ENCODE measurements at places on chromosomes 6 and 20.

DNA sequence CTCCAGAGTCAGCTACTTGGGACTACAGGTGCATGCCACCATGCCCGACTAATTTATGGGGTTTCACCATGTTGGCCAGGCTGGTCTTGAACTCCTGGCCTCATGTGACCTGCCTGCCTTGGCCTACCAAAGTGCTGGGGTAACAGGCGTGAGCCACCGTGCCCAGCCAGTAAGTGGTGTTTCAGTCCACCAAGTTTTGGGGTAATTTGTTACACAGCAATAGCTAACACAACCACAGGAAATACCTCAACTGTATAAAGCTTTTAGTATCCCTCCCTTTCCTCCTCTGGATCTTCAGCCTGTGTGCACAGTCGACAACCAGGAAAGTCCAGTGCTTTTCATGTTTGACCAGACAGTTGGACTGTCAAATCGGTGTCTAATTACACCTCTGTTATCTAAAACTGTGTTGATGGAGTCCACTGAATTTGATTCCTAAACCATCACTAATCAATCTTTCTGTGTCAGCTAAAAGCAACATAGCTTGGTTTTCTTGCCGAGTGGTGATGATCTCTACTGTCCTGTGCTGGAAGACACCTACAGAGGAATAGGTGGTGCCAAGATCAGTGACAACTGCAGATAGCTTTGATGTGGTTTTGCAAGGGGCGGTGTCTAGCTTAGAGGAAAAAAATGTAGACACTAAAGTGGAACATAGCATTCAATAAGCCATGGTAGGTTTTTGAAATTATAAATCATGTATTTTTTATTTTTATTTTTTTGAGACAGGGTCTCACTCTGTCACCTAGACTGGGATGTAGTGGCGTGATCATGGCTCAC is 22.2 kb upstream of the ZBTB2 start:
- no peak for DNase-seq

DNA sequence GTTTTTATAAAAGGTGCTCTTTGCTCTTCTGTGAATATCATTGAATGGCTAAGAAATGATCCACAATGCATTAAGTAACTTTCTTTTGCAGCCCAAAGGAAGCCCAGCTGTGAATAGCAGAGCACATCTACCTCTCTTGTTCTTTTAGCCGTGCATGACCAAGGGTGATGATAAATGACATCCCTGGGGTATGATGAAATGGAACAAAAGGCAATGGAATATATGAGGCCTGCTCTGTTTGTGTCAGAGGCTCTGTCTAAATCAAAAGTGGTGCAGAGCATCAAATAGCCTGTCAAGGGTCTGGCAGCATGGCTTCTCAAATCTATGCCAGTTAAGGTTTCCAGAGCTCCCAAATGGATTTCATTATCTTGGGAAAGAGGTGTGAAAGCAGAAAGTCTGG is 362.6 kb upstream of the RNF217 start:
- no peak for DNase-seq

DNA sequence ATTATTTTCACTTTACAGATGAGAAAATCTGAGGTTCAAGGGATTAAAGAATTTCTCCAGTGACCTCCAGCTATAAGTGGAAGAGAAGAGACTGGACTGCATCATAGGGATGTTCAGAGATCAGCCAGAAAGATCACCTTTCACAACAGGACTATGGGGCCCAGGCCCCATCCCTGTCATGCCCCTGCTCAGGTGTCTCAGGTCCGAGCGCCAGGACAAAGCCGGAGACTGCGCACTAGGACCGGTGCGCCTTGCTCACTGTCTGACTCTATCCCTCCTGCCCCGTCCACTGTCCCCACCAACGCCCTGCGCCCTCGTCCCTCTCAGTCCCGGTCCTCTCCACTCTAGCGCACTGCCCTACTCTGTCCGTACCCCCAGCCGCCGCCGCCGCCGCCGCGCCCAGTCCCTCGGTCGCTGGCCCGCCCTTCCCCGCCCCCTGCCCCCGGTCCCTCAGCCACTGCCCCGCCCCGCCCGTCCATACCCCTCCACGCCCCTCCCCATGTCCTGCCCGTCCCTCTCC is 521 bp upstream of the RAD21L1 start:
- no peak for DNase-seq

DNA sequence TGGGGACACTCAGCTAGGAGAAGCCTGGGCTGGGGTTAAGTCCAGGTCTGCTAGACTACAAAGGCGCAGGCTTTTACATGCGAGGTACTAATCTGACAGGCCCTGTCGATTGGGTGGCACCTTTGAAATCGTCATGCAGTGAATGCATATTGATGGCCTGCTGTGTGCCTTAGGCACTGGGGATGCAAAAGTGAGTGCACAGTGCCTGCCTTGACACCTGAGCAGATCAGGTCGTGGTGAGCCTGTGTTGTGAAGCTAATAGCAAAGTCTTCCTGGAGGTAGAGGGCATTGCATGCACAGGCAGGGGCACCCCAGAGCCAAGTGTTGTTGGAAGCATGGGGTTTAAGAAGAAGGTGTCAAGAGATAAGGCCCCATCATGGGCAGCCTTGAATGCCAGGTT is 16.9 kb downstream of the LRRC1 start:
- no peak for DNase-seq

DNA sequence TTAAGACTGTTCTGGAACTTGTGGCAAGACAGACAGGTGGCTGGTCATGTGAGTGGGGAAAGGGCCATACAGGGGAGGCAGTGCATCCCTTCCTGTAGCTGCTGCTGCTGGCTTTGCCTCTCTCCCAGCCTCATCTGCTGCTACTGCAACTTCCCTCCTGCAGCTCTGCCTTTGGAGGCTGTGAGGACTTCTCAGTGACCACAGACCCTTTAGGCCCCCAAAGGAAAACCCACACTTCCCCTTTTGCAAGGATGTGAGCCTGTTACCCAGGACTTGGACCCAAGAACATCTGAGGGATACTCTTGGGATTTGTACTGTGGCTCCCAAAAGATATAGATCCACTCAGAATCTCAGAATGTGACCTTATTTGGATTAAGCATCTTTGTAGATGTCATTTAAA is 91.0 kb downstream of the TMEM170B start:
- no peak for DNase-seq

DNA sequence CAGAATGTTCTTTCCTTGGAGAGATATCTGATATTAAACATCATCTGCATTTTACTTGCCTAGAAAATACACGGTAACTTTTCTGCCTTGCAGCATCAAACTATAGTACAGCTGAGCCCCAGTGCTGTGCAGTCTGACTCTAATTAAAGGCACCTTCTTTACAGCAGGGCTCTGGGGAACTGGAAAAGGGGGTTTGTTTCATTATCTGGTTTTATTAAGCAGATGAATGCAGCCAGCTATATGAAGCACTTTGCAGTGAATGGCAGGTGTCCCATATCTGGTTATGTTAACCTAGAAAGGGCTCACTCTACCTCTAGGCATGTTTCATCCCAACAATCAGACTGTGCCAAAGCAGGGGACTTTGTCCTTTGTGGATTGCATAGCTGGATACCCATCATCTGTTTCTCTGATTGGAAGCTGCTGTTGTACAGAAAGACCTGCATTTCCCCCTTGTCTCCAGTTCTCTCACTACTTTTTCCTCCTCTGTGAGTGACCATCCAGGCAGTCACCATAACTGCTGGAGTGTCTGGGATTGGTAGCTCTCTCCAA is 39.6 kb upstream of the CMTR1 start:
- DNase-seq: no peak

DNA sequence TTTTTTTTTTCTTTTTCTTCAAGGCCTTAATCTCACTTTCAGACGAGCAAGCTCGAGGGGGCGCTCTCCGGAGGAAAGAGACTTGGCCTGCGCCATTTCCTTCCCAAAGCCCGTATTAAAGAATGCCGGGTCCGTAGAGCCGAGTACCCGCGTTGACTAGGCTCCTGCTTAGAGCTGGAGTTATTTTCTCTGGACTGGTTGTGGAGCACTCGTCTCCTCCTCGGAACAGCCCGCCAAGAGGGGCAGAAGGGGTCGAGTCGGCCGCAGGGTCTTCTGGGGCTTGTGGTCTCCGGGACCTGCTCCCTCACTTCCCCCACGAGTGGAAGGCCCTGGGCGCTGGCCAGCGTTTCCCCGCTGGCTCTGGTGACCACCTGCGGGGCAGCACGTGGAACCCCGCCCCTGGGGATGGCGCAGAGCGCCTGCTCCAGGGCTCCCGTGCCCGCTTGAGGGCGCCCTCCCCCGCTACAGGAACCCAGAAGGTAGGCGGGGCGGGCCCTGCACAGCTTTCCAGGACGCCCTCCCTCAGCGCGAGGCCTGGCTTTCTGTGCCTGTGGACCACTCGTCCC is 2.7 kb upstream of the MEI4 start:
- DNase-seq: peak; percentile 53

DNA sequence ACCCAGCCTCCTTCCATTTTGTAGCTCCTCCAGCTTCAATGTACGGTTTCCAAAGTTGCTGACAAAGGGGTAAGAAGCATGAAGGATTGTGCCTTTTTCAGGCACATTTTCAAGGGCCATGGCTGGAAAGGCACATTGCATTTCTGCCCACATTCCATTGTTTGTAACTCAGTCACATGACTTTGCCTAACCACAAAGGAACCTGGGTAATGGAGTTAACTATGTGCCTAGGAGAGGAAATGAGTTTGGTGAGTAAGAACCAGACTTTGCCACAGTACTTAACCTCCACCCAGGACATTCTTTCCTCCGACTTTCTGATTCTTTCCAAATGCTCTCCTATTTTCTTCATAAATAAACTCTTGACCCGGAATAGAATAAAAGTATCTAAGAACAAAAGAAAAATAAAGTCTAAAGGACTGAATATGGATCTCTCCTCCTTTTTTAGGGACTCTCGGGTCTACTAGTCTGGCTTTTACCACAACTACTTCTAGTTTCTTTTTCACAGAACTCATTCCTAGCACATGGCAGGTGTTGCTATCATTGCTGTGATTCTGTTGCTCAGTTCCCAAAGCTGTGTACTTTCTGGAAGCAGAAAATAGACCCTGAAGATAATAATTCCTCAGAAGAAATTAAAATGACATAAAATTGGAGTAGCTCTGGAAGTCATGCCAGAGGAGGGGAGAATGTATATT is 81.5 kb upstream of the ISM1 start:
- DNase-seq: no peak

GRCh38 chr6:99604166-99605073 is 2.2 kb upstream of the PRDM13 start:
- DNase-seq: no peak

GRCh38 chr20:57451795-57452661 is 60.8 kb downstream of the RBM38 start:
- DNase-seq: peak; percentile 73

DNA sequence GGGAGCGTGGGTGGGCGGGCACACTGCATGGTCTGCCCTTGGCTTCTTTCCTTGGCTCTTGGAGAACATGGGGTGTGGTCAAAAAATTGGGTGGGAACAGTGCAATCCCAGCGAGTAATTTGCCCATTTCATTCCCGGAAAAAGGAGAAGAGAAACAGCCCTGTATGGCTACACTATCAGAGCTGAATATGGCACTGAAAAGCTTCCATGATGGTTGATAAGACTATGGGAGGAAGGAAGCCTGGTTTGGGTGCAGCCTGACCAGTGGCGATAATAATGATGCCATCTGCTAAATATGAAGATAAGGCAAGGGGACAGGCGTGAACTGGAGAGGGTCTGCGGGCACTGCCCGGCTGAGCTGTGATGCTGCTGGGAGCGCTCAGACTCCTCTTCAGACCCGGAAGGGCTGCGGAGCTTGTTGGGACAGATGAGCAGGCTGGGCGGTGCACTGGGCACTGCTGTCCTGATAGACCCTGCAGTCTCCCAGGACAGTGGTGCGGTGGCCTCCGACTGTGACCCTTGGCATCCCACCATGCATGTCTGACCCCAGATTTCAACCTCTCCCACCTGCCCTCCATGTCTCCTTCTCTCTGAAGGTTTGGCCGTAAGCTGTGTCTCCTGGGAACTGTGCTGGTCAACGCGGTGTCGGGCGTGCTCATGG is 10.2 kb downstream of the SLC22A1 start:
- DNase-seq: no peak

DNA sequence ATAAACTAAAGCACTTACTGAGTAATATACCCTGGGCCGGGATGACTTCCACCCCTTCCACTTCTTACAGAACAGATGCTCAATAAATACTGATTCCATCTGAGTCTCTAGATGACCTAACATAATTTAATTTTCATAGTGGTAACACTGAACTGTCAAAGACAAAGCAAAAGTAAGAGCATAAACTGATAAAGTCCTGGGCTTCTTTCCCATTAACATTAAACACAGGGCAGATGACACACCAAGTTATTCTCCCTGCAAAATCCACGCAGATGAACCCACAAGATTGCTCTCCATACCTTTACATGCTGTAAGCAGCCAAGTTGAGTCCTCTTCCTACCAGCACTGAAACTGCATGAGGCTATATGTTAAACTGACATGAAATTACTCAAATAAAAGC is 27.1 kb downstream of the AGPAT4 start:
- no peak for DNase-seq

DNA sequence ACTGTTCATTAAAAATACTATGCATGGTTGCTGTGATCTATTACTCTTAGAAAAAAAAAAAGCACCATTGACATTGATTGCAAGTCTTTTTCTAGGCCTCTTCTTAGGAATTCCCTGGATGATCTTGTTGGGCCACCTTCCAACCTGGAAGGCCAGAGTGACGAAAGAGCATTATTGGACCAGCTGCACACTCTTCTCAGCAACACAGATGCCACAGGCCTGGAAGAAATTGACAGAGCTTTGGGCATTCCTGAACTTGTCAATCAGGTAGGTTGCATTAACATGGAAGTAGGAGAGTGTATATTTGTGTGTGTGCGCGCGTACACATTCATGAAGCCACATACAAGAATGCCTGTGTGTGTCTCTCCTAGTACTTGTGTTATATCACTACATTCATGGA is 140.4 kb downstream of the NCOA3 start:
- DNase-seq: no peak

GRCh38 chr6:105892577-105893262 is 193.4 kb upstream of the PRDM1 start:
- no peak for DNase-seq

GRCh38 chr20:6735942-6736845 is 31.3 kb upstream of the BMP2 start:
- no peak for DNase-seq

- no peak for DNase-seq
Measured at GRCh38 chr6:8810325-8810724, 375.0 kb upstream of the SLC35B3 start.

DNA sequence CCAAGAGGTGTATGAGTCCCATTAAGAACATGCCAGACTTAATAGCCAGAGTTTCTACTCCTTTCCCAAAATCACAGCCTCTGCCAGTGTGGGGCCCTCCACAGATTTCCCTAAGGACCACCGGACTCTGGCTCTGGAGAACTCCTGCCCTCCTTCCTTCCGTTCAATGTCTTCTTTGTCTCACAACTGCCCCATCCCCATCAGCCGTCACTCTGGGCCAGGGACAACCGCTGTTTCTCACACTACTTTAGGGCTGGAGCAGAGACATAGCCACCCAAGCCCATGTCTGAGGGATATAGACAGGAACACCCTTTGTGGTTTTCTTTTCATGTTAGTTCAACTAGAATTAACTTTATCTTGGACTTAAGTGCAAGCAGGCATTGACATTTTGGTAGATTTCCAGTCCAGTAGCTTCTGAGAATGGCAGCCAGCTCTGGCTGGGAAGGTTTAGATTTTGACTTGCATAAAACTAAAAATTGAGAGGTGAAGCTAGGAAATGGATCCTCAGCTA is 6.7 kb upstream of the ACSS1 start:
- DNase-seq: no peak

All from heart left ventricle (tissue), 16 donors.